ENCODE measurements at places on chromosomes 16 and 17. TPM values are rescaled to one million over a fixed set of nuclear protein-coding genes. Genes with fewer than 3 reads are reported as not detected.

The QRICH2 gene
- 3.4 TPM for total RNA-seq

The FNDC8 gene
- total RNA-seq, result not detected

The SLC4A1 gene
- total RNA-seq, result 0.43 TPM

The P2RX1 gene
- total RNA-seq, result 6.8 TPM

The PRSS27 gene
- total RNA-seq, result 0.81 TPM

The GPR179 gene
- 0.35 TPM for total RNA-seq

The NXN gene
- 57.3 TPM for total RNA-seq

The TELO2 gene
- total RNA-seq, result 26.0 TPM

The MFSD6L gene
- 0.41 TPM for total RNA-seq

The TMEM106A gene
- 14.2 TPM for total RNA-seq

The TTYH2 gene
- 7.4 TPM for total RNA-seq

The RRAD gene
- total RNA-seq, result 11.1 TPM

The TNFRSF17 gene
- 0.41 TPM for total RNA-seq

The KRTAP3-2 gene
- total RNA-seq, result not detected

The BEAN1 gene
- total RNA-seq, result 0.87 TPM

All from upper lobe of right lung (tissue), 1 donor.